ENCODE measurements at places on chromosomes 5 and 9. TPM values are rescaled to one million over a fixed set of nuclear protein-coding genes. Genes with fewer than 3 reads are reported as not detected.

Gene LCN10
- 1.2 TPM for polyA plus RNA-seq

Gene HRCT1
- 12.7 TPM for polyA plus RNA-seq

Gene DRD1
- not detected for polyA plus RNA-seq

Gene KCTD16
- 0.04 TPM for polyA plus RNA-seq

Gene SPINK7
- 0.42 TPM for polyA plus RNA-seq

Gene CCDC192
- 2.4 TPM for polyA plus RNA-seq

Gene EQTN
- not detected for polyA plus RNA-seq

Gene SIT1
- not detected for polyA plus RNA-seq

Gene TLR4
- polyA plus RNA-seq = 4.0 TPM

Gene ALDH7A1
- polyA plus RNA-seq = 31.5 TPM

Gene SLC28A3
- 2.4 TPM for polyA plus RNA-seq

Gene PLAC8L1
- polyA plus RNA-seq = 0.36 TPM

Gene IFNA4
- polyA plus RNA-seq = not detected

Gene OSMR
- 0.60 TPM for polyA plus RNA-seq
